ENCODE measurements at places on chromosomes 16 and 17. TPM values are rescaled to one million over a fixed set of nuclear protein-coding genes. Genes with fewer than 3 reads are reported as not detected.

Gene HBA2
- not detected for total RNA-seq

GRCh38 chr17:43360376-43360738 is 38.4 kb upstream of the ARL4D start:
- peak; percentile 22 for DNase-seq

DNA sequence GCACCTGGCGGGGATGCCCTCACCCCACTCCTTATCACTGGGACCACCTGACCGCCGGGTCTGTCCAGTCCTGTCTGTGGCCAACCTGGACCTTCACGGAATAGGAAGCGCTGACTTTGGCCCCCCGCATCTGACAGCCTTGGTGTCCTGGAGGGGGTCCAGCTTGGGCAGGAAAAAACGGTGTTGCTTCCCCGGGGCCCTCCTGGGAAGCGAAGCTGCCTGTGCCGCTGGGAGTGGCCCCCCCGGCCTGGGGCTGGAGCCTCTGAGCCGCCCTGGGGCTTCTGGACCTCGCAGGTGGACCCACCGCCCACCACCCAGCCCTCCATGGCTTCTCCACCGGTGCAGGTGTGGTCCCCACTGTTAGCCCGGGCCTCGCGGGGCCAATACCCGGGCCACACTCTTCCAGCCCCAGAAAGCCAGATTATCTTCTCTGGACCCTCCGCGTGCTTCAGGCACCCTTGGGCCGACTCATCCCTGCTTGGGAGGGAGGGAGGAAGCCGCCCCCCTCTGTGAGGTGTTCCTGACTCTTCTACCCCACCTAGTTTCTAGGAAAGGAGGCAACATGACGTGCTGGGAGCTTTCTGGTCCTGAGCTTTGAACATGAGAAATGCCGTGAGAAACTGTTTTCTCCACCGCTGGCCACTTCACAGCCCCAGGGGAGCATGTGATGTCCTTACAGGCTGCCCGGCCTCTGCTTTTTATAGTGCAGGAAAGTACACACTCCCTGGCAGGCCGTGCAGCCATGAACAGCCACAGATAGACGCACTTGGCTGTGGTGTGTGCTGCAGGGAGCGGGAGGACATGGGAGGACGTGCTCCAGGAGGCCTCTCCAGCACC is 1.1 kb downstream of the C1QTNF1 start:
- DNase-seq, result peak; percentile 68

DNA sequence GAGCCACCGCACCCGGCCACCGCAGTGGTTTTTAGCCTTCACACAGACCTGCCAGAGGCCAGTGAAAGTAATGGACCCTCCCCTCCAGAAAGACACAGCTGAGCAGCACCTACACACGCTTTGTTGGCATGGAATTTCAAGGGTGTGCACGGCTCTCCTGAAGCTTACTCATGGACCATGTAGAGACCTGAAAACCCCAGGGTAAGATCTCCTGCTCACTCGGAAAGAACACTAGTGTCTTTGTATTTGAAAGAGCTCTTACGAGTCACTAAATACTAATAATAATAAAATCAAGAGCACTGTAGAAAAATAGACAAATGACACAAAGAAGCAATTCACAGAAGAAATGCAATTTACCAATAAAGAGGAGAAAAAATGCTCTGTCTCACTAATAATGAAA is 20.0 kb downstream of the SLC43A2 start:
- no peak for DNase-seq

- no peak for DNase-seq
These were observed 30.9 kb upstream of the CDH8 start for GRCh38 chr16:62067182-62067581.
